ENCODE measurements at places on chromosomes 6 and 20.
A peak's percentile ranks its signal among the peaks of the same experiment; 100 is the strongest.

GRCh38 chr6:11418290-11418905 lies 119.2 kb upstream of the TMEM170B start:
- no peak for DNase-seq

GRCh38 chr6:38420207-38420606 lies 219.5 kb downstream of the BTBD9 start:
- DNase-seq = no peak

DNA sequence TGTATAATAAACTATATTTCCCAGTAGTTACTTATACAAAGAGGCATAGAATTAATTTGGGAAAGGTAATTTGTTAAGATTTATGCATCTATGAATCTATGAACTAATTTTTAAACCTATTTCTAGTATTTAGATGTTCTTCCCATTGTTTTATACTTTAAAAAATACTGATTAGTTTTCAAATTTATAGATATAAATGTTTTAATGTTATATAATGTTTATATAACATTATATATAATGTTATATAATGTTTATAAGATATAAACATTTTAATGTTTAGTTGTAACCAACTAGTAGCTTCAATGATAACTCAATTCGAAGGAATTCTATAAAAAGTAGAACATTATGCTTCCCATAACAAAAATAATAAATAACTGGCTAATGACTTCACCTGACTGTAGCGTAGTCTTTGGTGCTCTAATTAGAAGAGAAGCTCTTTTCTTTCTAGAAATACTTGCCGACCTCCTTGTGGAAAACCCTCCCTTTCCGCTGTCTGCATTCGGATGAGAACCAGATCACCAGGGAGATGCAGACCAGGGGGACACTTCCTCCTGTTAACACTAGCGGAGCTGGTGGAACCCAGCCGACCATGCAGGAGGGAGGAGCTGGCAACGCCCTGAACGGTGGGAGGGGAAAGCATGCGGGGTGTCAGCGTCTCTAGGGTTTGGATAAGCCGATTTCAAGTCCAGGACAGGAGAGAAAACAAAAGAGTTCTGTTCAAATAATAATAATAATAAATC lies 158.4 kb downstream of the OR2B2 start:
- DNase-seq = peak; percentile 50

DNA sequence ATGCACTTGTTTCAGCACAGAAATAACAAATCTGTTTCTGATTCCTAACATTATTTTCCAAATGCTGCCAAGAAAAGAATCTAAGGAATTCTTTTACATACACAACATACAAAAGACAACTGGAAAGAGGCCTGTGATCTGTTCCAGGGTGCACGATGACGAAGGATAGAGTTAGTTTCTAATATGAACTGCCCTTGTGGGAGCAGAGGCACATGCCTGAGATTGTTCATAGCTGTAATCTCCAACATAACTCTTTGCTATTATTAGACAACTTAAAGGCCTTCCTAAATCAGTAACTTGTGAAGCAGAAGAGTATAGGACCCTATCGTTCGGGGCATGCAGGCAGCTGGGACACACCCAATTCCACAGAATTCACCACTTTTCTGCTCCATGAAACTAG lies 41.2 kb upstream of the NHSL1 start:
- DNase-seq = no peak

- DNase-seq = no peak
Observed at GRCh38 chr6:170080828-170081371, 210.0 kb downstream of the DLL1 start.

DNA sequence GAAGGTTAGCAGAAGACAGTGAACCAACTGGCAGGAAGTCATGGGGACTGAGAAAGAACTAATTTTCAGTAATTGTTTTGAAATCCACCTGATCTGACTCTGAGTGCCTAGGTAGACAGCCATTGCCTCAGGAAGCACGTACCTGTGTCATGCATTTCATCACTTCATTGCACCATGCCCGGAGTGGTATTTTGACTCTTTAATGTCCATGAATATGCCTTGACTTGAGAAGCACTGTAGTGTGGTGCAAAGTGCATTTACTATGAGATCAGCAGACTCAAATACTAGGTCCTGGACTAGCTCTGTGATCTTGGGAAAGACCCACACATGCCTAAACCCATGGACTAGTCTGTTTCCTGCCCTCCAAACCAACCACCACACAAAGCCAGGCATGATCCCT lies 370.9 kb upstream of the MARCKS start:
- no peak for DNase-seq

- no peak for DNase-seq
Observed at GRCh38 chr20:34268851-34269636, 27.8 kb downstream of the ASIP start.

DNA sequence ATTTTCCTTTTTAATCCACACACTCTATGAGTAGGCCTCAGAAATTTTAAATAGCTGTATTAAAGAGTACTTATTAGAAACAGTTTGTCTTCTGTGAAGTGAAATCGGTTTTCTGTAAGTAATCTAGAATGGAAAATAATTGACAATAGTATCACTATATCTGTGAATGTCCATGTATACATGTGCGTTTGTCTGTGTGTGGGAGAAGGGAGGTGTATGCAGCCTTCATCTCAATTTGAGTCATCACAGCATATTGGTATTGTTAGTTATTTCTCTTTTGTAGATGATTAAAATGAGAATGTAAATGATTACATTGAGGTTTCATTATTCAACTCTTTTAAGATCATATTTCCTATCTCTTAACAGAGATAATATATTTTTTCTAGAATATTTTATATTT lies 206.0 kb downstream of the EYS start:
- DNase-seq = no peak

DNA sequence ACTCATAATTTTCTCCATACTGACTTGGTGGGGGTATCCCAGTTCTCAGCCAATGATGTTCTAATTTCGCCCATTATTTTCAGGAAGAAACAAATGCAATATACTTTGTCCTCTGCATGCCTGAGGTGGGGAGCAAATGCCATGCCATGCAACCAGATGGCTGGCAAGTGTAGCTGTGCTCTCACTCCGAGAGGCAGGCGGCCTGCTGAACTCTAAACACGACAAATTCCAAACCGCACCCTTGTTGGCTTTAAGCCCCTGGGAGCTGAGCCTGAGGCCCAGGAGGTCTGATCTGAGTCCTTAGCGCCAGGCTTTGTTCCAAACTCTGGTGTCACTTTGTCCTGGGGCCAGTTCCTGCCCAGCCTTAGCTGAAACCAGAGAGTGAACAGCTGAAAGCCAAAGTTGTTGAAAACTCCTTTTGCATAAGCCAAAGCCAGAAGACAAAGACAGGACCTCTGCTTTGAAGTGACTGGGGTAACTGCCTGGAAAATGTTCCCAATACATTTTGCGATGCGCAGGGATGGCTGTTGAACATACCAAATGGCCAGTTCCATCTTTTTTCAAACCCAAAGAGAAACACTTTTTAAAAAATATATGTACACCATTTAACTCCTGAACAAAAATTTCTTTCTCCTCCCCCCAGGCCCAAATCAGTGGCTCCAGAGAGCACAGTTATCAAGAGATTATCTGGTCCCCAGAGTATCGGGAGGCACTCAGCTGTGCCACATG lies 46.2 kb downstream of the TTI1 start:
- no peak for DNase-seq

All from activated naive CD4-positive, alpha-beta T cell (primary cell).